Left renal pelvis (tissue), 4 donors: ENCODE measurements at places on chromosomes 16 and 17.
A peak's percentile ranks its signal among the peaks of the same experiment; 100 is the strongest.

DNA sequence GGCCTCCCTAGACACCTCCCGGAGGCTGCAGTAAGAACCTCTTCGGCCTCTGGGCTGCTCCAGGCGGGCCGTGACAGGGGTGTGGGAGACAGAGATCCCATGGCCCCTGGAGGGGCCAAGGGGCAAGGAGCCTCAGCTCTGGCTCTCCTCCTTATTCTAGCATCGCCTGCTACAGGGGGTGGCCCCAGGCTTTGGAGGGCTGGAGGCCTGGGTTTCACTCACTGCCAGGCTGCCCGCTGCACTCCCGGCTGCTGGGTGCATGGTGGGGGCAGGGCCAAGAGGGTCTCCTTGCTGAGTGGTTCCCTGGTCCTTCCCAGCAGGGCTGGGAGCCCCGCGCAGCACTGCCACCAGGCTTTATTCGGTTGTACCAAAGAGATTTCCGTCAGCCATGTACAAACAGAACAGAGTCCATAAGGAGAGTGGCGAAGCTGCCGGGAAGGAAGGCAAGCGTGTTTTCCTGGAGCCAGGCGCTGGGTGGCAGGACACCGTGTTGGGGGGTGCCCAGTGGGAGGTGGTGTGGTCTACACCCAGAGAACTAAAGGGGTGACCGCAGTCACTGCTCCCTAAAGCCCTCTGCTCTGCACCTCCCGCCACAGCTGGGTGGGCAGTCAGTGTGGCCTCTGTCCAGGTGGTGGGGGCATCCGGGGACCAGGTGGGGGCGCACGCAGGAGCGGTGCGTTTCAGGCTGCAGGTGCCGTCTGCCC lies 2.0 kb downstream of the NPB start:
- no peak for DNase-seq

DNA sequence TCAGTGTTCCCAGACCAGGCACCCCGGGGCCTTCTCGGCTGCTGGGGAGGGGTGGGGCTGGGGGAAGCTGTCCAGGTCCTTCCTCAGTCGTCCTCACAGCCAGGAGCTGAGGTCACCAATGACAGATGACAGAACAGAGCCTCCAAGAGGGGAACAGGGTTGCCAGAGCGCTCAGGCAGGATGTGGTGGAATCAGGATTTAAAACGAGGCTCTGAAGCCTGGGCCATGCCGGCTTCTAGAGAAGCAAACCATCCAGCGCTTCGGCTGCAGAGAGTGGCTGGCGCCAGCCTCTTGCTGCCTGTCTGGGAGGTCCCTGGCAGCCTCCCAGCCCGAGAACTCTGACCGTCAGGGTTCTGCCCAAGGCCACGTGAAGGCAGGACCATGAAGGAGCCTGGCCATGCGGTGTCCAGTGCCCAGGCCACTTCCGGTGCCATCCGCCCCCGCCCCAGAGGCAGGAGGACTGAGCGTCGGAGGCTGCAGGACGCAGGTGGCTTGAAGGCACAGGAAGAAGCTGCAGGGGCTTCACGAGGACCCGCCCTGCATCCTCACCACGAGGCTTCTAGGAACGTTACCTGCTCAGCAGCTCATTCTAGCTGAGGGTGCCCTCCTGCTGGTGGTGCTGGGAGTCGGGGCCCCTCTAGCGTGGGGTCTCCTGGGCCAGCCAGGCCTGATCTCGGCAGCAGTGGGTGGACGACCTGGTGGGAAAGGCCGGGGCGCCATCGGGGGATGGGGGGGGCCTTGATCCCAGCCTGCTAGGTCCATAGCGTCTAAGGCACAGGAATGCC lies 78.5 kb downstream of the KLHDC4 start:
- DNase-seq = no peak

- DNase-seq = no peak
Observed at GRCh38 chr17:72219137-72219823, 98.5 kb downstream of the SOX9 start.

- no peak for DNase-seq
Observed at GRCh38 chr16:10920726-10921427, 21.4 kb downstream of the DEXI start.

- DNase-seq = no peak
Observed at GRCh38 chr17:66301367-66301863, 998 bp upstream of the PRKCA start.

- DNase-seq = no peak
Observed at GRCh38 chr17:38893607-38894006, 23.7 kb downstream of the LASP1 start.

GRCh38 chr17:81509972-81510784 lies 2.4 kb downstream of the ACTG1 start:
- no peak for DNase-seq

DNA sequence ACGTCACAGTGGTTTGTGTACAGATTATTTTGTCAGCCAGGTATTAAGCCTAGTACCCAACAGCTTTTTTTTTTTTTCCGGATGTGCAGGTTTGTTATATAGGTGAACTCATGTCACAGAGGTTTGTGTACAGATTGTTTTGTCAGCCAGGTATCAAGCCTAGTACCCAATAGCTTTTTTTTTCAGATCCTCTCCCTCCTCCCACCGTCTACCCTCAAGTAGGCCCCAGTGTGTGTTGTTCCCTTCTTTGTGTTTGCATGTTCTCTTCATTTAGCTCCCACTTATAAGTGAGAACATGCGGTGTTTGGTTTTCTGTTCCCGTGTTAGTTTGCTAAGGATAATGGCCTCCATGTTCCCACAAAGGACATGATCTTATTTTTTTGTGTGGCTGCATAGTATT lies 19.9 kb downstream of the RPTOR start:
- no peak for DNase-seq

GRCh38 chr17:33113276-33113990 lies 121.8 kb downstream of the SPACA3 start:
- DNase-seq = no peak

DNA sequence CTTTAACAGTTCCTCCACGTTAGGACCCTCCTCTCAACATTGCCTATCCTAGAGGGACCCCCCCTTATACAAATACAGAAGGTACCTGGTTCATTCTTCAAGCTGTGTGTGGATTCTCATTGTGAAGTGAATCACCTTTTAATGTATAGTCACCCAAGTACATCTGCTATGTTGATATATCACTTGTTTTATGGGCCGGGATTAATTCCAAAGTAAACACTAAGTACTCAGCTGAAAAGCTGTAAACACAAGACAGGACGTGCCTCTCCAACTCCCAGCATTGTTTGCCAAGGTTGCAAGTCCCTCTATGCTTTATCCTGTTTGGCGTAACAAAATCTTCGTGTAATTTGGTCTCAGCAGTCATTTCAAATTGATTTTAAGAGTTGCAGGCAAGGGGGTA lies 123.6 kb downstream of the RBFOX1 start:
- DNase-seq = peak; percentile 61

DNA sequence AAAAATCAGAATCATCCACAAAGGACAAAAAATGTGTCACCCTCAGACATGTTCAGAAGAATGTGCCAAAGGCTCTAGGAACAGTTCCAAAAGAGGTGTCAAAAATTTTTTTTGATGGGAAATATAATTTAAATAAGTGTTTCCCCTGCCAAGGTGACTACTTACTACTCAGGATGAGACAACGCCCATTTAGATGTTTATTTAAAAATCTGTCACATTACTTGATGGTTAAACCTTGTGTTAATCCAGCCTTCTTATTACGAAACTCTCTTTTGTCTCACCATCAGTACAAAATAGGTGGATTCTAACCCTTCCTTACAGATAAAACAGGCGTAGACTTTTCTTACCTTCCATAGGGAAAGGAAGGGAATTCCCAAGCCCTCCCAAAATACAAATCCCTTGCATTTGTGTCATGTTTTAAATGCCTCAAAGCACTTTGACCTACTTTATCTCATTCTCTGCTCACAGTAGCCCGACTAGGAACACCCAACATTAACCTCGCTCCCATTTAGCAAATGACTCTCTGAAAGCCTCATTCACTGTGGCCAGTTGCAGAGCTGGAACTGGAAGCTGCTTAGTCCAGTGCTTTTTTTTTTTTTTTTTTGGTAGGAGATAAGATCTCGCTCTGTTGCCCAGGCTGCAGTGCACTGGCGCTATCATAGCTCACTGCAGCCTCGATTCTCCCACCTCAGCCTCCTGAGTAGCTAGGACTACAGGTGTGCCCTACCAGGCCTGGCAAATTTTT lies 5.8 kb upstream of the GNA13 start:
- DNase-seq = no peak

DNA sequence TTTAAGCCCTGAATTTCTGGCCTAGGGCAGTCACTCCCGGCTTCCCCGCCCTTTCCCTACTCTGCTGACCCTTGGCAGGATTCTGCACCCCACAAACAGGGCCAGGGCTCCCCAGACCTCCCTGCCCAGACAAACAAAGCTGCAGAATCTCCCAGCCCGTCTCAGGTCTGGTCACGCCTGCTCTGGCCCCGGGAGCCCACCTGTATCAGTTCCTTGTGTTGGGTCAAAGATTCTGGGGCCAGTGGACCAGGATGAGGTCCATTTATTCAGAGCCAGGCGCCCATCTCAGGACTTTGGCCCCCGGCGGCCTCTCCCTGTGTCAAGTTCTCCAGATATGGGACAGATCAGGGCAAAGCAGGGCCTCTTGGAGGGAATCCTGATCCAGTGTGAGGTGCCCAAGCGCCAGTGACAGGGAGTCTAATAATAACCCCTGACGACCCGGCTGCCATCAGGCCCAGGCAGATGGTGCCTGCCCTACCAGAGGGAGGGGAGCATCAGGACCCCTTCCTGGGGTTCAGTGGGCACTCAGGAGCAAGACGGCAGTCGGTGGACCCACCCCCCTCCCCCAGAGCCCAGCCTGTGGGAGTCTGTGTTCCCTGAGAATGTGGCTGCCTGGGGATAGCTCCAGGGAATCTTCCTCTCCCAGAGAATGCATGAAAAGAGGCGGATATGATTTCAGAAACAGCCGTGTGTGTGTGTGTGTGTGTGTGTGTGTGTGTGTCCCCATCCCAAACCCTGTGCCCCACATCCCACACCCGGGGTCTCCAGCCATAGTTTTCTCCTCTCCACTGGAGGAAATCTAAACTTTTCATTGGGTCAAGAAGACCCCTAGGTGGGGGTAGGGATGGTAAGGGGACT lies 1.3 kb downstream of the TTYH2 start:
- DNase-seq = no peak

DNA sequence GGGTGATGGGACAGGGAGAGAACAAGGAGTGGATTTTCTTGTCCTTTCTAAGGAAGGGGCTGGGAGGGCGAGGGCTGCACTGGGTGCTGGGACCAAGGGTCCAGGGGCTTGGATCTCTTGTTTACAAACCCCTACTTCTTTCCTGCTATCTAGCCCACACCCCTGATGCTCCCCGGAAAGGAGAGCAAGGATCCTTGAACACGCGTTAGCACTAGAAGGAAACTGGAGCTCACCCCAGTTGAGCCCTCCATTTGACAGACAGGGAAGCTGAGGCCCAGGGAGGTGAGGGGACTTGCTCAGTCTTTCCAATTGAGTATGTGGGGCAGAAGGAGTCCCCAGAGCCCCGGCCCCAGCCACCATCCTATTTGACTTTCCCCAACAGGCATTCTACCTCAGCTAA lies 4.6 kb upstream of the ITGAE start:
- no peak for DNase-seq

- no peak for DNase-seq
Observed at GRCh38 chr16:81590714-81591544, 146.3 kb downstream of the CMIP start.

DNA sequence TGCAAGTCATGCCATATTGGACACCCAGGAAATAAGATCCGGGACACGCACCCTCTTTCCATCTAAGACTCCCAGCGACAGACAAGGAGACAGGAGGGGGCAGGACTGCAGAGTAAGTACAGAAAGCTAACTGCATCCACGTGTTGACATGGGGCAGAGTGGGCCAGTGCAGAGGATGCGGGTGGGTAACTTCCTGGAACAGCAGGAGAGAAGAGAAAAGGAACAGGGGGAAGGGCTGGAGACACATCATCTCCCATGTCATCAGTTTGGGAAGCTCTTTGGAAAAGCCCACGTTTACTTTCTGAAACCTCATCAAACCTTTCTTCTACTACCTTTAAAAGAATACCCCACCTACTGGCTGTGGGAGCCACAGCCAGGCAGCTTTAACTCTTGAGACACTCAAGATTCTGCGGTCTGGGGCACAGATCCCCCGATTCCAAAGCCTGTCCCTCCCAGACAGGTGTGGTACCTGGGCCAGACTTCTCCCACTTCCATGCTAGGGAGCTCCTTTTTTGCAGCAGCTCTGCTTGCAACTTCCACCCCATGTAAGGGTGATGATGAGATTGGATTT lies 273.5 kb upstream of the RPL38 start:
- DNase-seq = no peak

DNA sequence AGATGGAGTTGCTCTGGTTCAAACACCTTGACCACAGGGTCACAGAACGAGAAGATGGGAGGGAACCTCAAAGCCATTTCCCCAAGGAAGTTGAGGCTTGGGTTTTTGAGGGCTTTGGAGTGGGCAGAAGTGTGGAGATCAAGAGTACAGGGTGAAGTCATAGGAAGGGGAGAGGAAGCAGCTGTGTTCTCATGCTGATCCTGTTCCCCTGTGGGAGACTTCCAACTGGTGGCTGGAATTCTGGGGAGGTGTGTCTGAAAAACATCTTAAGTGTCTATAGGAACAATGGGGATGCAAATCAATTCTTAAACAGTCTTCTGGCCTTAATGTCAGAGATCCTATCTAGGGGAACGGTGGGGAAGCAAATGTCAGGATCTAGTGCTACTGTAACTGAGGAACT lies 38.8 kb upstream of the HSBP1 start:
- DNase-seq = no peak
